ENCODE measurements at places on chromosomes 4 and X. TPM values are rescaled to one million over a fixed set of nuclear protein-coding genes. Genes with fewer than 3 reads are reported as not detected.

Gene DACH2
- 30.7 TPM for polyA plus RNA-seq

Gene RNF128
- polyA plus RNA-seq = 13.9 TPM

Gene MAGEA9B
- not detected for polyA plus RNA-seq

Gene CAMK2D
- 89.0 TPM for polyA plus RNA-seq

DNA sequence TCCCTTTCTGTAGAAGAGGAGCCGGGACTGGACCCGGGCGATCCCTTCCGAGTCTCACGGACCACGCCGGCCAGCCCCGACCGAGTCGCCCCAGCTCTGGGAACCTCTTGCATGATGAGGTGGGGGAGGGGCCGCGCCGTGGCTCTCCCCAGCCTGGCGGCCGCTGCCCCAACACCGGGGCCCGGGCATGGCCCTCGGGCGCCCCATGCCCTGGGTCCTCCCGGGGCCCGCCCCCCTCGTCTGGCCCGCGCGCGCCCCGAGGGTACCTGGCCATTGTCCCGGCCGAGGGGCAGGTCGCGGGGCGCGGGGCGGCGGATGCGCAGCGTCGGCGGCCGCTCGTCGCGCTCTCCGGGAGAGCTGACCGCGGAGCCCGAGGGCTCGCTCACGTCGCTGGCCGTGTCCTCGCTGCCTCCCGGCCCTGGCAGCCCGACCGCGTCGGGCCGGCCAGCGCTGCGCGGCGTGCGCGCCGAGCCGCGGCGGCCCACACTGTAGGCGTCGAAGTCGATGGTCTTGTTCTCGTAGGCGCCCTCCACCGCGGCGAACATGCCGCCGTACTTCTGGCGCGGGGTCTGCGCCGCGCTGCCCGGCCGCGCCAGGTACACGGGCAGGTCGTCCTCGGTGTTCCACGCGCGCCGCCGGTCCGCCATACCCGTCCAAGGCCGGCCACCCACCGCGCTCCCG is 423 bp downstream of the CRMP1 start:
- DNase-seq = no peak

DNA sequence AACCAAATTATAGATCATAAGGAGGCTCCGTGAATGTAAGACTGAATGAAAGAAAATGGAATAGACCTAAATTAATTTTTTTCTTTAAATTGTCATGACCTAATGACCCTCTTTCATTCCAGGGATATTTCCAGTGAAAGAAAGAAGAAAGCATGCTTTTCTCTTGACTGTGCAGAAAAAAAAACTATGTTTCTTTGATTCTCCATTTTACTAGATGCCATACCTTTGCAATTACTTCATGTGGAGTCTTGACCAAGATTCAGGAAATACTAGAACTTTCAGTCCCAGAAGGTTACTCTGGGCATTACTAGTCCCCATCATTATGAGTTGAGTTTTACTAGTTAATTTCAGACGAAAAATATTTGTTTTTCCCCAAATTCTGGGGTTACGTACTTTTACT is 6.4 kb upstream of the COMMD8 start:
- DNase-seq = no peak

DNA sequence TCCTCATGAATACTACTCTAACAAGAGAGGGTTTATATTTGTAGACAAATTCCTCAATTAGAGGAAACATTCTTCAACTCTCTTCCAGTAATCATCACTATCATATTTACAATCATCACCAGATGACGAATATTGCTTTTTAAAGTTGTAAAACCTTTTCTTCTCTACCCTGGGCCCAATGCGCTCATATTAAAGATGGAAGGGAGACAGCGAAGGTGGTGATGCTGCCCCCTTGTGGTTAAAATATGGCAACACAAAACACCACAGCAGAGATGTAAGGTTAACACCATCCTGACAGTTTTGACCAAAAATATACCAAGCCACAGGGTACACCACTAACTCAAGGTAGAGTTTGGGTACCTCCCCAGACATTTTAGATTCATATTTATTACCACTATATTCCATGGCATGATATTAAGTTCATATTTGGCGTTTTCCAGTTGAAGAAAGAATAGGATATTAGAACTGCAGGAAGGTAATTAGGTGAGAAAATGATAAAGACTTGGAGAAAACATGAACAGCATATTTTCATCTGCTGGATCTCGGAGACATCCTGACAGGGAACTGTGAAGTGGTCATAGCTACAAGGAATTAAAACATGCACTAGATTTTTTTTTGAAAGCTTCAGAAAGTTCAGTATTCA is 72.8 kb downstream of the SLC9A7 start:
- DNase-seq = peak; percentile 13

- DNase-seq = no peak
Observed at GRCh38 chr4:9936129-9936644, 85.1 kb downstream of the SLC2A9 start.

GRCh38 chr4:54842226-54842625 is 184.5 kb downstream of the KIT start:
- no peak for DNase-seq

- peak; percentile 89 for DNase-seq
Observed at GRCh38 chr4:85826060-85826678, 351.2 kb downstream of the ARHGAP24 start.

GRCh38 chr4:168082379-168082778 is 10.0 kb upstream of the ANXA10 start:
- no peak for DNase-seq

DNA sequence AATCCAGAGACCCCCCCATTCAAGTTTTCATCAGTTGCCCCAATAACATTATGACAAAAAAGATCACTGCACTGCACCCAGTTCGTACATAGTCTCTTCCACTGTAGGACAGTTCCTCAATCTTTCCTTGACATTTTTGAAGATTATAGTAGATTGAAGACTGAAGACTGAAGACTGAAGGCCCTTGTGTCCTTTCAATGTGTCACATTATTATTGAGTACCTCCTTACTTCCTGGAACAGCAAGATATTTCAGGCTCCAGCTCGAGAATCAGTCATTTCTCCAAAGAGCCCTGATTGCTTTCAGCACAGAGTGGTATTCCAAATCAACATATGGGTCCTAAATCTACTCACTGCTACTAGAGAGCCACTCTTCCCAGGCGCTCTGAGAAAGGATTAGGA is 75.0 kb downstream of the MANBA start:
- DNase-seq = no peak

GRCh38 chr4:120065974-120066516 is 603 bp downstream of the MAD2L1 start:
- no peak for DNase-seq

GRCh38 chr4:153335665-153336064 is 8.8 kb upstream of the MND1 start:
- no peak for DNase-seq

- no peak for DNase-seq
Observed at GRCh38 chr4:10074767-10075105, 41.9 kb downstream of the WDR1 start.

DNA sequence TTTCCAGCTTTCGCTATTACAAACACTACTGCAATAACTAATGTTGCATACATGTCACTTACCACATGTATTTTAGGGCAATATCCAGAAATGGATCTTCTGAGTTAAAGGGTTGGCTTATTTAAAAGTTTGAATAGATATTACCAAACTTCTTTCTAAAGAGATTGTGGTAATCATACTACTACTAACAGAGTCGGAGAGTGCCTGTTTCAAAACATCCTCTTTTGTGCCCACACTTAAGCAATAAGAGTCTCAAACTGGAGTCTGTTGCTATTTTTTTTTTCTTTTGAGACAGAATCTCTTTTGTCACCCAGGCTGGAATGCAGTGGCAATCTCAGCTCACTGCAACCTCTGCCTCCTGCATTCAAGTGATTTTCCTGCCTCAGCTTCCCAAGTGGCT is 35.8 kb downstream of the FGFBP1 start:
- no peak for DNase-seq

DNA sequence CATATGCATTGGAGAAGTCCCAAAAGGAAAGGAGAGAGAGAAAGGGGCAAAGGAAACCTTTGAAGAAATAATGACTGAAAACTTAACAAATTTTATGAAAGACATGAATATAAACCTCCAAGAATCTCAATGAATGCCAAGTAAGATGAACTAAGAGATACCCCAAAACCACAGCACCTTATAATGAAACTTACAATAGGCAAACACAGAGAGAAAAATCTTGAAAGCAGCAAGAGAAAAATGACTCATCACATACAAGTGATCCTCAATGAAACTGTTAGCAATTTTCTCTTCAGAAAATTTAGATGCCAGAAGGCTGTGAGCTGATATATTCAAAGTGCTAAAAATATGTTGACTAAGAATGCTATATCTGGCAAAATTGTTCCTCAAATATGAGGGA is 10.1 kb downstream of the SMIM10L2A start:
- DNase-seq = no peak

- no peak for DNase-seq
Observed at GRCh38 chr4:40262077-40262528, 65.3 kb downstream of the RHOH start.

DNA sequence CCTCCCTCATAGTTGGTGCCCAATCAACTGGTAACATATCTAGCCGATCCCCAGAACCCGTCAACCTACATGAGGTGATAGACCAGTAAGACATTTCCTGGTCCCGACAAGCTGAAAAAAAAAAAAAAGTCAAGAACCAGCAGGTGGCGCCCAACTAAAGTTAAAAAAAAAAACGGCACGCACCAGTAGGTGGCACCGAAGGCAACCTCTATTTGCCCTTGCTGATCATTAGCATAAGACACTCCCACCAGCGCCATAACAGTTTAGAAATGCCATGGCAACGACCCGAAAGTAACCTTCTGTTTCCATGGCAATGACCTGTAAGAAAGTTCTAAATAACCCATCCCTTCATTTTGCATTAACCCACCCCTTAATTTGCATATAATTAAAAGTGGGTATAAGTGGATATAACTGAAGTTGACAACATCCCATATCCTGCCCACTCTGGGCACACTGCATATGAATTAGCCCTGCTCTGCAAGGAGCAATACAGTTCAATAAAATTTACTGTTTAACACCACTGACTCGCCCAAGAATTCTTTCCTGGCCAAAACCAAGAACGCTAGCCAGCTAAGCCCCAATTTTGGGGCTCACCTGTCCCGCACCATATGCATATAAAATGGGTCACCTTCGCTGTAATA is 83.9 kb upstream of the SPANXB1 start:
- peak; percentile 35 for DNase-seq

- DNase-seq = no peak
Observed at GRCh38 chr4:127214931-127215330, 417.8 kb upstream of the INTU start.

GRCh38 chr4:106369456-106370060 is 980 bp upstream of the GIMD1 start:
- peak; percentile 65 for DNase-seq

DNA sequence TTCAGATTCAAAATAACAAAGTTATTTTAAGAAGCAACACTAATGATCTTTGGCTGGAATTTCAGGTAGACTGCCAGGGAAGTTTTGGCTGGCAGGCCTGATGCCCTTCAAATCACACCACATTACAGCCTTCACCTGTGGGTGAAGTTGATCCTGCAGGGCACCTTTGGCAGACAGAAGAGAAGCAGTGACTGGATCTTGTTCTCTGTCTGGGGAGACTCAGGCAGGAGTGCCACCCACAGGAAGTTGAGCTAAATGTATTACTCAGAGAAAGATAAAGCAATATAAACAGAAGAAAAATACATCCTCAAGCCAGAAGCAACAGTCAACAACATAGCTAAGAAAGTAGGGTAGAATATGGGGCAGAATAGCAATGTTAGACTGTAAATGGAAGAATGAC is 12.8 kb upstream of the CFAP299 start:
- DNase-seq = no peak

GRCh38 chr4:20844311-20844710 is 144.1 kb downstream of the PACRGL start:
- no peak for DNase-seq

- DNase-seq = no peak
Observed at GRCh38 chrX:7090641-7091040, 56.9 kb upstream of the STS start.

GRCh38 chrX:71143508-71143907 is 1.1 kb upstream of the NLGN3 start:
- DNase-seq = no peak

GRCh38 chrX:7617994-7618393 is 225.0 kb upstream of the VCX start:
- no peak for DNase-seq

DNA sequence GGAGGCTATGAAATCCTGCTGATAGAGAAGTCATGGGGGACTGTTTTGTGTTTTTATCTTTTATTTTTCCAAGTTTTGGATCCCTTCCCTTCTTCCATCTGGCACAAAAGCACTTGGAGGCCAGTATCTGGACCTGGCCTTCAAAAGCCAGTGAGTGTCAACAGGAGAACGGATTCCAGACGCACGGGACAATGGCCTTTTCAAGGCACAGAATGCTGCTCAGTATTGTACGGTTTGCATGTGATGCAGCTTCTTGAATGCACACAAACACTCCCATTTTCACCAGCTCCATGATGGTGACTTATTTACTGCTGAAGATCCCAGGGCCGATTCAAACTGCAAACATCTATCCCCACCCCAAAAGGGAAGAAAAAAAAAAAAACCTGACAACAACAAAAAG is 145.4 kb downstream of the CPEB2 start:
- DNase-seq = no peak

Measured in left kidney (tissue), 8 donors.